Stimulated activated CD8-positive, alpha-beta memory T cell treated with anti-CD3 and anti-CD28 coated beads, Interleukin-7, amount 100 ng/mL, for 48 hours (primary cell): ENCODE measurements at places on chromosomes 7 and 10.

- peak; percentile 45 for DNase-seq
Measured at GRCh38 chr10:22505911-22506685, 160.8 kb downstream of the SPAG6 start.

DNA sequence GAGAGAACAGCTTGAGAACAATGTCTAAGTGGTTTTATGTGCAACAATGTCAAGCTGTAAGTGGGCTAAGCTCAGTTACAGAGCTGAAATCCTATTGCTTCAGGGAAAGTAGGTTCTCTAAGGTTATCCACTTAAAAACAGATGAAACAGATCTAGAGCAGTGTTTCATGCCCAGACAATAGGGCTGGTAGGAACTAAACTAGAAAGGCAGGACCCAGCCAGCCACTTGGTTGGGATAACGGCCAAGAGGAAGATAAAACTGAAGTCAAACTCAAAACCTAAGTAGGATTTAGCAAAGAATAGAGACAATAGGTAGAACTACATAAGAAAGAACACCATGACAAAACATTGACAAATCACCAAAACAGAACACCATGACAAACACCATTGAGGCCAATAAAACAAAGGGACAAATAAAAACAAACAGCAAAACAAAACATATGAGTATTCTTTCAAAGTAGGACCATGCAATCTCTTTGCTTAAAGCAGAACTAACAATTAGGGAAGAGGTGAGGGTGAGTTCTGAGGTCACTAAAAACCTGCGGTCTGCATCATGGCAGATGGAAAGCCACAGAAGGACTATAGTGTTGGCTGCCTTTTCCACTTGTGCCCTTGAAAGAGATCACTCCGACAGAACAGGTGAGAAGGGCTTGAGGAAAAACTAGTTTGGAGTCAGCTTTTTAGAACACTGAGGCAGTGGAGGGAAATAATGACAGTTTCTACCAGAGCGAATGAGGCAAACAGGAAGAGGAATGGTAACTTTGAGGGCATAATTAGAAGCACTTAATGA, 81.0 kb downstream of the HGF start:
- no peak for DNase-seq

GRCh38 chr10:11429439-11430052, 181.9 kb downstream of the USP6NL start:
- no peak for DNase-seq

- DNase-seq = no peak
Measured at GRCh38 chr7:120852700-120853099, 5.2 kb downstream of the TSPAN12 start.

DNA sequence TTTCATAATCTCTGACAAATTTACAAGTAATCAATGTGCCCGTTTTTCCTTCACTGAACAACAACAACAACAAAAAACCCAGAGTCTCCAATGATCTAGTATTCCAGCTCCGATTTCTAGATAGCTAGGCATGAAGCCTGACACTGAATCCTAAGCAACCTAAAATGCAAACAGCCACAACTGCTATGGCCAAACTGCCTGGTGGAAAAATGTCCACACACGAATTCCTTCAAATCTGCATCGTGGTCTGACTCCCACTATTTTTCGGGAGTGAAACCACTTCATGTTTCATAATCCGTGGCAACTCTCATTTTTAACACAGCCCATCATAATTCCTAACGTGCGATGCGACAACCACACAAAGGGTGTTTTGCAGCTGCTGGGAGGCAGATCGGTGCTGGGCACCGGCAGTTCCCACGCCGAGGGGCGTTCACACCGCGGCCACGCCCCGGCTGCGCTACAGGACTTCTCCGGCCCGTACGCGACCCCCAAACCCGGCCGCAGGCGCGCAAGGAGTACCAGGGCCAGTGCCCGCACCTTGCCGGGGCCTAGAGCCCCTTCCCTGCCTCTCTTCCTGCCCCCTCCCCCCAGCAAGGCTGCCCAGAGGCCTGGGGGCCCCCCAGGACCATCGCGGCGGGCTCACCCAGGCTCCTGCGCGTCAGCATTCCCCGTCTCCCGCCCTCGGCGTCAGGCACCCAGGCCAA, 814 bp downstream of the RUFY2 start:
- DNase-seq = peak; percentile 26

DNA sequence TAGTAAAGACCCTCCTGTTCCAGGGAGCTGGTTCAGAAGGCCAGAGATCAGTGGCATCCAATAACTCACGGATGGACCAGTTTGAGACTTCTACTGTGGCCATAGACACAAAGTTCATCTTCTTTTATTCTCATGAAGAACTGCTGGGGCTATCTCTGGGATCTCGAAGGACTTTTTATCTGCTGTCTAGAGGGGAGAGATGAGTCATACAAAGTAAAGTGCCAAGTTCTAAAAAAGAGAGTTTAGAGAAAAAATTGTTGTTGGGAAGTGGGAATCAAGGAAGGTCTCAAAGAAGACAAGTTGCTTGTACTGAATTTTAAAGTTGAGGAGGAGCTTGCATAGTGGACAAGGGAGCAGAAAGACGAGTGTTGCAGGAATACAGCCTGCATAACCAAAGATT, 8.0 kb upstream of the FAM221A start:
- no peak for DNase-seq

GRCh38 chr7:97317575-97317974, 200.1 kb downstream of the SDHAF3 start:
- no peak for DNase-seq

DNA sequence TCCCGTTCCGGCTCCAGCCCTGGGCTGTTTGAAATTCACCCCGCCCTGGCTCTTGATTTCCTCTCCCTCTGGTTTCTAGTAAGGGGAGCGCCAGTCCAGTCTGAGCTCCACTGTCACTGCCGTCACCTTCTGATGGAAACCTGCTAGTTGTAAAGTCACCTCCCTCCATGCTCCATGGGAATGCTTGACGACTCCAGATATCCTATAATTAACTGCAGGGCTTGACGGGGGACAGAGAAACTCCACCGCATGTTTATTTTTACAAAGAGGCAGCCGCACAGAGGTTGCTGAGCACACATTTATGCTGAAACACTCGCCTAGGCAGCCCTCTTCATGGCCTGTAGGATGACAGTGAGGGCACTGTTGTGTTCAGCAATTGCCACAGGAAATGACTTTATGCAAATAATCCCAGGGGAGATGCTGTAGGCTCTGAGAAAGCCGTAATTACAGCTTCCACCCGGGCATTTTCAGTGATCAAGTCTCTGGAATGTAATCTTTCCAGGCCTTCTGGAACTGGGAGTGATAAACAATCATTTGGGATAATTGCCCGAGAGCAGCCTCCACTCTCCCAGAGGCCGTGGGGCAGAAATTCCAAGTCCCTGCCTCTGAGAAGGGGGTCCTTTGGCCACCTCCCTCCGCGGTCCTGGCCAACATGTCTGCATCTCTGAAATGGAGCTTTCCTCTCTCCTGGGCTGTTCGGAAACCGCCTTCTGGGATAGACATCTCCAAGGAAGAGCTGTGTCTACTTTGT, 300.5 kb downstream of the KLF6 start:
- no peak for DNase-seq

GRCh38 chr10:11586170-11586569, 25.3 kb downstream of the USP6NL start:
- DNase-seq = no peak

DNA sequence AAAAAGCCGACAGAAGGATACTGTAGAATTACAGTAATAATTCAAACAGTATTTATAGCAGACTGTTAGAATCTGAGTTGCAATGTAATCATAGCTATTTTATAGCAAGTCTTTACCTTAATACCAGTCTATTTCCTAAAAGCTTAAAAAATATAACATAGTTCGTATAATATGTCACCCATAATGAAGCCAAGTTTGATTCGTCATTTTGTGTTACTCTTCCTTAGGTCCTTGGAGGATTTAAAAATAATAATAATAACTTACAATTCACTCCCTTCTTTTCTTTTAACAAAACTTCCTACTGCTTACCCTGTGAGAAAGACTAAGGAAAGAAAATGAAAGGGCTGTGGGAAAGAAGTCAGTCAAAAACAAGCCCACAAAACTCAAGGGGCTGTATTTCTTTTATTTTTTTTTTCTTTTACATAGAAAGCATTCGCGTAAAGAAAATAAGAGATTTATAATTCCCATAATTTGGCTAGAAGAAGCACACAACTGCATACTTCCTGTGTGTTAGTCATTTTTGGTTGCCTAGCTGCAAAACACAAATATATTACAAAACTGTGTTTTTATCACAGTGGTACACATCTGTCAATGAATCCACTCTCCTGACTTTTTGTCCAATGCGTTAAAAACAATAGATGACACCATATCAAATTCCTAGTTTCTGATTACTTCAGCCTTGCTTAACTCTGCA, 187.2 kb upstream of the CELF2 start:
- DNase-seq = no peak

GRCh38 chr10:7534480-7534852, 123.6 kb upstream of the SFMBT2 start:
- DNase-seq = no peak

DNA sequence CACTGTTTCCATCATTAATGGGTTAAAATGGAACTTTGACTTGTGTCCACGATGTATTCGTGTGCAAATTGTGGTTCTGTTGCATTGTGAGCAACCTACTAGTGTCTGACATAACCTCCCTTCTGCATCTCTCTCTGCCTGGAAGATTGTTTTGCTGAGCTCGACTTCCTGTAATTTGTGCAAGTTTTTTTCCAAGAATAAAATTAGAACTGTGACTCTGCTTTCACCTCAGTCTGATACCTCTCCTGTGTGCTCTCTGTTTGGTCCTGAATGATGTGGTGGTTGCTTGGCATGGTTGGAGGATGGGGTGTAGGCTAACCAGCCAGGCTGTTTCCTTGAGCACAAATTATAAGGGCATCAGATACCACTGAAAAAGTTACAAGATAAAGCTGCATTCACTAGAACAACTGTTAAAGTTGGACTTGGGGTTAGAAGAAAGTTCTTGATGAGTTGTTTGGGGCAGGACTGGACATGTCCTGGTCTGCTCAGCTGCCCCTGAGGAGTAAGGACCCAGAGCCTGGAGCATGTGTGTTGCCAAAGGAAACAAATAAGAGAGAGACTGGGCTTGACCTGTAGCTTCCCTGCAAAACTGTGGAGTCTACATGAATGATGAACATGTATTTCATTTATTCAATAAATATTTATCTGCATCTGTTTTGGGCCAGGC, 1.9 kb upstream of the VOPP1 start:
- DNase-seq = no peak

DNA sequence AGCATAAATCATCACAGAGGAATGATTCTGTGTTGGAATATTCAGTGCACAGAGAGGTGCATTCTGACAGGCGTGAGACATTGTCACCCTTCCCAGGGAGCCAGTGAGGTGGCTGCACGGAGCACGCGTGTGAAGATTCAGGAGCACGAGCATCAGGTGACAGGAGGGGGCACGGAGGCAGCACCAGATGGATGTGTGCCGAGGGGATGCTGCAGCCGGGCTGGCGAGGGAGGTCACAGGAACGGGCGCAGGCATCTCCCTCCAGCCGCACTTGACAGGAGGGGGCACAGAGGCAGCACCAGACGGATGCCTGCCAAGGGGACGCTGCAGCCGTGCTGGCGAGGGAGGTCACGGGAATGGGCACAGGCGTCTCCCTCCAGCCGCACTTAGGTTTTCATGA, 66.5 kb downstream of the DIP2C start:
- no peak for DNase-seq

- no peak for DNase-seq
Measured at GRCh38 chr7:30799206-30799975, 28.2 kb downstream of the MINDY4 start.

DNA sequence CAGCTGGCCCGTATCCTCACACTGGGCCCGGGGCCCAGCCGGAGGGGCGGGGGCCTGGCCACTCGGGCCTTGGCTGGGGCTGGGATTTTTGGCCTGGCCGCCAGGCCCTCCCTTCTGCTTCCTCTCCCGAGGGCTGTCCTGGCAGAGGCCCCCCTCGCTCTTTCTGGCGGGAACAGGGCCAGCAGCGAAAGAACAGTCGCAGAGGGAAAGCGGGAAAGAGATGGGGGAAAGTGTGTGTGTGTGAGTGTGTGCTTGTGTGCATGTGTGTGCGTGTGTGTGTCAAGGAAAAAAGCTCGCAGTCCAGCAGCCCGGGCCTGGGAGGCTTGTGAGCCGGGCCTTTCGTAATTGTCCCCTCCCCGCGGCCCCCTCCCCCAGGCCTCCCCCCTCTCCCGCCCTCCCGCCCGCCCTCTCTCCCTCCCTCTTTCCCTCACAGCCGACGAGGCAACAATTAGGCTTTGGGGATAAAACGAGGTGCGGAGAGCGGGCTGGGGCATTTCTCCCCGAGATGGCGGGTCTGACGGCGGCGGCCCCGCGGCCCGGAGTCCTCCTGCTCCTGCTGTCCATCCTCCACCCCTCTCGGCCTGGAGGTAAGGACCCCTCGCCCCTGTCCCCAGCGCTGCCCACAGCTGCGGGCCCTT, at the start of gene ELN:
ELN (plus strand) TSS at position 491 of the 638 bp plus-strand sequence; CDS start at position 506, 15 bp downstream.
- no peak for DNase-seq

DNA sequence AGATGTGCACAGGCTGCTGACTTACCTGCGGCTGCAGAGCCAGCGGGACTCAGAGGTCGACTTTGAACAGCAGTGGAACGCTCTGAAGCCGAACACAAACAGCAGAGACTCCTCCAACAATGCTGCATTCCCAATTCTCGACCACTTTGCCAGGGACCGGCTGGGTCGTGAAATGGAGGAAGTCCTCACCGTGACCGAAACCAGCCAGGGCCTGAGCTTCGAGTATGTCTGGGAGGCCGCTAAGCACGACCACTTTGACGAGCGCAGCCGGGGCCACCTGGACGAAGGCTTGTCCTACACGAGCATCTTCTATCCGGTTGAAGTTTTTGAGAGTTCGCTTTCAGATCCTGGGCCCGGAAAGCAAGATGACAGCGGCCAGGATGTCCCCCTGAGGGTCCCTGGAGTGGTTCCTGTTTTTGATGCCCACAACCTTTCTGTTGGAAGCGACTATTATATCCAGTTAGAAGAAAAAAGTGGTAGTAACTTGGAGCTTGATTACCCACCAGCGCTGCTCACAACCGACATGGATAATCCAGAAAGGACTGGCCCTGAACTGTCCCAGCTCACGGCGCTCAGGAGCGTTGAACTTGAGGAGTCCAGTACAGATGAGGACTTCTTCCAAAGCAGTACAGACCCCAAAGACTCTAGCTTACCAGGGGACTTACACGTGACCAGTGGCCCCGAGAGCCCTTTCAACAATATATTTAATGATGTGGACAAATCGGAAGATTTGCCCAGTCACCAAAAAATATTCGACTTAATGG, 19.4 kb upstream of the BHLHA15 start:
- no peak for DNase-seq

DNA sequence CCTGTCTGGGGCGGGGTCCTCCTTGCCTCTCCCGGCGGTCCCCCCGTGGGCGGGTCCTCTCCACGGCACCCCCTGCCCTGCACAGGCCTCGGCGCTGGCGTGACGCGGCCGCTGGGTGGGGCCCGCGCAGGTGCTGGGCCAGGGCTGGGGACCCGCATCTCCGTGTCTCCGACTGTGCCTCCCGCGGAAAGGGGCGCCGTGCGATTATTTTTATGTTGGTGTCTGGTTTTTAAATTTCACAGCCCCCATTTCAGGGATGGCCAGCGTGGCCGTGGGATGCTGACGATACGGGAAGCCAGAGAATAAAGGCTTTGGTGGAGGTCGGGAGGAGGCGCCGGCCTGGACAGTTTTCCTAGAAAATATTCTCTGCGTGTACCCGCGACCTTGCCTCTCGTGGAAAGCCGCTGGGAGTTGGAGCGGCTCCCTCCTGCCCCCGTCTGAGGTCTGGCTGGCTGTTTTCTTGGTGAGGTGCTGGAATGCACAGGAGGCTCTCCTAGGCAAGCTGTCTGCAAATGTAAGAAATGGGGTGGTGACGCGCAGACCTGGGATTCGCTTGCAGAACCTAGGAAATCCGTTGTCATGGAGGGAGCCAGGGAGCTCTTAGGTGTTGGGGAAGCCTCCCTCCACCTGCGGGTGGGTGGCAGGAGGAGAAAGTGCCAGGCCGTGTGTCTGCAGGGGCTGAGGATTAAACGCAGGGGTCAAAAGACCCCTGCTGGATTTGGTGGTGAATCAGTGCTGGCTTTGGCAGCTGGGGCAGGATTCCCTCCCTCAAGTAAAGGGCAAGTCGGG, 28.7 kb upstream of the JAKMIP3 start:
- DNase-seq = no peak
